ENCODE measurements at places on chromosomes 5 and 9.

DNA sequence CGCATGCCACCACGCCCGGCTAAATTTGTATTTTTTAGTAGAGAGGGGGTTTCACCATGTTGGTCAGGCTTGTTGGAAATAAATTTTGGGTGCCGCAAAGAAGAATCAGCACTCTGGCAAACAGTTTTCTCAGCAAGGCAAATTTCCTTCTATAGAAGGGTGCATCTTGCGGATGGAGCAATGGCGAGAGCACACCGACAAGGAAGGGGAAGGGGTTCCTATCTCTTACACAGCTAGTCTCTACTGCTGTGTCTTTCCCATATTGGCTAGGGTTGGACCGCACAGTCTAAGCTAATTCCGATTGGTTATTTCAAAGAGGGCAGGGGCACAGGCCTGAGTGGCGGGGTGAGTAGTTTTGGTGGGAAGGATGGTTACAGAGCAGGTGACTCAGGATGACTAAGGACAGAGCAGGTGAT is 707 bp downstream of the GTF3C5 start:
- DNase-seq, result no peak

GRCh38 chr5:105836887-105837286 is 1833.8 kb downstream of the EFNA5 start:
- no peak for DNase-seq

GRCh38 chr5:110716247-110717245 is 9.9 kb downstream of the TMEM232 start:
- DNase-seq, result no peak

DNA sequence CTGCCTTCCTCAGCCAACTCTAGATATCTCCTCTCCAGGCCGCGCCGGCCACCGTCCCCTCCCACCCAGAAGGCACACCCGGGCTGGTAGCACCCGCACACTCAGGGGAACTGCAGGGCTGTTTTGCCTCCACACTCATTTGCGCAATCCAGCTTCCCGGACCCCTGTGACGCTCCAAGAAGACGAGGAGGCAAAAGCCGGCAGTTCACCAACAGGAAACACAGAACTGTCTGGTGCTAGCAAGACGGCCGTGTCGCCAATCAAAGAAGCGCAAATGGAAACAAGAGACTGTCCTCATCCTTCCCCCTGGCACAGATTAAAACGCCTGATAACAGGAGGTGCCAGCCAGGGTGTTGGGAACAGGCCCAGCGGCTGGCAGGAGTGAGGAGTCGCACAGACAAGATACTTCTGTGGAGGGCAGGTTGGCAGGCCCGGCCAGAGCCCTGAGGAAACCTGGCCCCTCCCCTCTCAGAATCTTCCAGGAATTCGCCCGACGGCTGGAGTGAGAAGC is 7.8 kb downstream of the AGPAT2 start:
- peak; percentile 60 for DNase-seq

GRCh38 chr9:38195737-38196161 is 126.7 kb upstream of the SHB start:
- no peak for DNase-seq

DNA sequence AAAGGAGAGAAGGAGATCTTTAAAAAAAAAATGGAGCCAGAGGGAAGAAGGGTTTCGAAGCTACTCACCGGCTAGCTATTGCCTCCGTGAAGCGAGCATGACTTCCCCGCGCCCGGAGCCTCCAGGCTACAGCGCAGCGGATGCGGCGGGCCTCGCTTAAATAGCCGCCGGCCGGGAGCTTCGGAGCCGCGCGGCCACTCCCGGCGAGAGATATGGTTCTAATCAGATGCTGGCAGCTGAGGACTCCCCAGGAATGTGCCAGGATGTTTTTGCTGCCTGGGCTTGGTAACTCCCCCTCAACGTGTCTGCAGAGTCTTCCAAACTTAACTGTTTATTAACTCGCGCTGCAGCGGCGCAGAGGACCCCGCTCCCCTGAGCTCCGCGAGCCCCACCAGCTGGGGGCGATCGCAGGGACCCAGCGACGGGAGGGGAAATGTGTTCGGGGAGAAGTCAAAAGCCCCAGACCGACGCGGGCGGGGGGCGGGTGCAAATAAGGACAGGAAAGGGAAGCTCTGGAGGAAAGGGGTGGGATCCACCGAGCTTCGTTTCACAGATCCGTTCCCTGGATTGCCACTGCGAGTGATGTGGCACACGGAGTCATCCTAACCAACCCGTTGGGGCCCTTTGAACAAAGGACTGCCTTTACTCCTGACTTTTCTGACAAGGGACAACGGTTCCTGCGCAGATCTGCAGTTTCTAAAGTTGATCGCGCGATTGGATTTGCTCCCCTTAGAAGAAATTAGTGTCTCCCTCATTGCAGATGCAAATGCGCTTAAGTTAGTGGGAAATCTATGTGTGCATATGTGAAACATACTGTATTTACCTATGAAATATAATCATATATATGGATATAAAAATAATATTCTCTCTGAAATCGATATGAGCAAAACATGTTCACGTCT is at the start of gene DAB2:
Gene DAB2, minus strand, starts transcription at position 245 of the 902 bp plus-strand sequence. CDS start 30,660 bp downstream, outside the sequence.
- peak; percentile 93 for DNase-seq

- no peak for DNase-seq
These were observed 14.3 kb upstream of the PDCD6 start for GRCh38 chr5:257148-257547.

- no peak for DNase-seq
These were observed 637.2 kb upstream of the NUDT12 start for GRCh38 chr5:104199771-104200170.

DNA sequence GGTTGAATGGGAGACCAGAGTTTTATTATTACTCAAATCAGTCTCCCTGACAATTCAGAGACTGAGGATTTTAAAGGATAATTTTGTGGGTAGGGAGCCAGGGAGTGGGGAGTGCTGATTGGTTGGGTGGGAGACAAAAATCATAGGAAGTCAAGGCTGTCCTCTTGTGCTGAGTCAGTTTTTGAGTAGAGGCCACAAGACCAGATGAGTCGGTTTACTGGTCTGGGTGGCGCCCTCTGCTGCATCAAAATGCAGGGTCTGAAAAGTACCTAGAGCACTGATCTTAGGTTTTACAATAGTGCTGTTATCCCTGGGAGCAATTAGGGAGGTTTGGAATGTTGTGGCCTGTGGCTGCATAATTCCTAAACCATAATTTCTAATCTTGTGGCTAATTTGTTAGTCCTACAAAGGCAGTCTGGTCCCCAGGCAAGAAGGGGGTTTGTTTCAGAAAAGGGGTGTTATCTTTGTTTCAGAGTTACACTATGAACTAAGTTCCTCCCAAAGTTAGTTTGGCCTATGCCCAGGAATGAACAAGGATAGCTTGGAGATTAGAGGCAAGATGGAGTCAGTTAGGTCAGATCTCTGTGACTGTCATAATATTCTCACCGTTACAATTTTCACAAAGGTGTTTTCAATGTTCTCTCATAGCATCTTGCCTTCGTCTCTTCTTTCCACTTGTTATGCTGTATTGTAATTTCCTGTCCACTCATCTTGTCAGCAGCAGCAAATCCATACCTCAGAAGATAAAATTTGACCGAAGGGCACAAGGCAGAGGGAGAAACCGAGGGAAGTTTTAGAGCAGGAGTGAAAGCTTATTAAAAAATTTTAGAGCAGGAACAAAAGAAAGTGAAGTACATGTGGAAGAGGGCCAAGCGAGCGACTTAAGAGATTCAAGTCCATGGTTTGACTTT is 59.2 kb upstream of the CLINT1 start:
- peak; percentile 62 for DNase-seq

DNA sequence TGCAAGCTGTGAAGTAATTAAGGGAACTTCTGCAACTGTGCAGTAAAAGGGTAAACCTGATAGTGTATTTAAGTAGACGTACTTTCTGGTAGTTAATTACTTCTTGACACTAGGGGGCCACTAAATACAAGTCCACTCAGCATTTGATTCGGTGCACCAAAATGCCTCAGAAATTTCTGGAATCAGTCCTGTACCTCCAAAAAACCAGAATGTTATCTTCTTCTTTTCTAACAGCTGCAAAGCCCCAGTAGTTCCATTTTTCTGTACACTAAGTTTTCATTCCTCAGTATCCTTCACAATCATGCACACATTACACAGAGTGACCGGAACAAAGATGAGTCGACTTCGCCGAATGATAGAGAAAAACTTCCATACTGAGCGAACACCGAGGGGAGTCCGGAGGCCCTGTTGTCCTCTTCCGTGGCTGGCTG is 484 bp downstream of the GFM2 start:
- DNase-seq, result peak; percentile 69

GRCh38 chr5:61228229-61228628 is 66.0 kb upstream of the SMIM15 start:
- DNase-seq, result no peak

- DNase-seq, result no peak
These were observed 40.0 kb upstream of the FOXE1 start for GRCh38 chr9:97813072-97813471.

DNA sequence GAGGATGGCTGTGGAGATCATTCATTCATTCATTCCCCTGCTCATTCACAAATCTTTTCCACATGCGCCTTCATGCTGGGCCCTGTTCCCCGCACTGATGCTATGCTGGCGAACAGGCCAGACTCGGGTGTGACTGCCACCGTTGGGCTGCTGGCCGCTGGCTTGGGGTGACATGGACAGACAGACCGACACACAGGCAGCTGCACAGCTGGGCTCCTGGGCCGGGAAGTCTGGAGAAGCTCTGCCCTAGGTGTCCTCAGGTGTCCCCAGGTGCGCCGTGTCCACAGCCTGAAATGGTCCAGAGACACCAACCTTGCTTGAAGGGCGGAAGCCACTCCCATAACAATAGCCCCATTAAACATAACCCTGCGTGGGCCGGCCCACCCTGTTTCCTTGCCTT is 35.0 kb upstream of the BARHL1 start:
- DNase-seq, result no peak

GRCh38 chr9:83199240-83199639 is 136.3 kb upstream of the RASEF start:
- DNase-seq, result peak; percentile 5

- no peak for DNase-seq
These were observed 448 bp upstream of the GPRIN1 start for GRCh38 chr5:176610435-176610773.

- DNase-seq, result no peak
These were observed 9.7 kb downstream of the PCDH1 start for GRCh38 chr5:141868541-141868940.

GRCh38 chr5:64818245-64818644 is 49.5 kb downstream of the CWC27 start:
- no peak for DNase-seq

DNA sequence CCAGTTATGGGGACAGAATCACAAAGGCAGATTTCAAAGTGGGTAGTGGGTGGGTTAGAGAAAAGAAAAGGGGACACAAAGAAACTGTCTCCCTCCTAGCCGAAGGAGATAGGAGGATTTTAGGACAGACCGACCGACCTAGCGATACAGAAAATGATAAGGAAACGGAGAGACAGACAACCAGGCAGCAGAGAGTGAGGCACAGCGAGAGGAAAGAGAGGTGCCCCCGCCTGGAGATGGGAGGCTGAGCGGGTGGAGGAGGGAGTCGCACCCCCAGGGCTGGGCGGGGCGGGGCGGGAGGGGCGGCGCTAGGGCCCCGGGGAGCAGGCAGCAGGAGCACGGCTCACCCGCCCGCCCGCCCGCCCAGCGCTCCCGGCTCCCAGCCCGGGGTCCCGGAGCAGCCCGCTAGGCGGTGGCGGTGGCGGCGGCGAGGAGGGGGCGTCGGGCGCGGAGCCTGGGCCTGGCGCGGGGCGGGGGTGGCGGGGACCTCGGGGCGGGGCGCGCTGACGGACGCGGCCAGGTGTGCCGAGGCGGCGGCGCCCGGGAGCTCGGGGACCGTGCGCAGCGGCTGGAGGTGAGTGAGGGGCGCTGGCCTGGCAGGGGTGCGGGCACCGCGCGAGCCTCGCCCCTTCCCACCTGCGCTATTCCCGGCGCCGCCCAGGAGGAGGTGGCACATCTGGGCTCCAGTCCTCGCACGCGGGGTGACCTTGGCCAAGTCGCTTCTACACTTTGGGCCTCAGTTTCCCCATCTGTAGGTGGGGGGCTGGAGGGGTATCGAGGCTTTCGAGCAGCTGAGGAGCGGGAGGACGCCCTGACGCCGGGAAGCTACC is 15.9 kb upstream of the SYNPO start:
- DNase-seq, result no peak

- DNase-seq, result no peak
These were observed 236.2 kb upstream of the NFIL3 start for GRCh38 chr9:91659529-91660495.

GRCh38 chr9:37508135-37508833 is 22.5 kb downstream of the POLR1E start:
- DNase-seq, result peak; percentile 38

GRCh38 chr9:32490601-32491000 is 35.4 kb downstream of the RIGI start:
- DNase-seq, result no peak

DNA sequence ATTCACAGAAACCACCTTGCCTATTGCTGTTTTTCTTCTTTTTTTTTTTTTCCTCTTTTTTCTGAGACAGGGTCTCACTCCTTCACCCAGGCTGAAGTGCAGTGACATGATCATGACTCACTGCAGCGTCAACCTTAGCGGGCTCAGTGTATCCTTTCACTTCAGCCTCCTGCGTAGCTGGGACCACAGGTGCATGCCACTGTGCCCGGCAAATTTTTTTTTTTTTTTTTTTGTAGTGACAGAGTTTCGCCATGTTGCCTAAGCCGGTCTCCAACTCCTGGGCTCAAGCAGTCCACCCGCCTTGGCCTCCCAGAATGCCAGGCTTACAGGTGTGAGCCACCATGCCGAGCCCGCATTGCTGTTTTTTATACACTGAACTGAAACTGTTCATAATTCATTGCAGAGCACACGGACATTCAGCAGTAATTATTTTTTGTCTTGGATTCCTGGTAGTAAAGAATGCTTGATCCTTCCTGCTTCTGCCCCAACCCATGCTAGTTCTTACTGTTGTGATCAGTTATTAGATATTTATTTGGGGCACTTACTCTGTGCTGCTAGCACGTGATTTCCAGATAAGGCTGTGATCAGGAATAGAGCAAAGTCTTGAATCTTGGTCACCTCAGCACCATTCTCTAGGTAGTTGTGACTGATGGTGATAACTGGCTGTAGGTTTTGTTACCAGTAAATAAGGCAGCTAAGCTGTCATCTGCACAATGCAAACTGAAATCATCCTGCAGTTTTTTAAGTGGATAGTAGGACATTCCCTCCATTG is 14.0 kb downstream of the MAP3K1 start:
- no peak for DNase-seq

- no peak for DNase-seq
These were observed 366.4 kb upstream of the RIOK2 start for GRCh38 chr5:97549496-97549895.

GRCh38 chr9:37309136-37309535 is 113.4 kb upstream of the GRHPR start:
- no peak for DNase-seq

GRCh38 chr9:85715587-85715986 is 26.2 kb downstream of the AGTPBP1 start:
- peak; percentile 77 for DNase-seq

GRCh38 chr9:101477736-101478135 is 42.2 kb upstream of the ALDOB start:
- no peak for DNase-seq
